ENCODE measurements at places on chromosomes 5 and 9.

DNA sequence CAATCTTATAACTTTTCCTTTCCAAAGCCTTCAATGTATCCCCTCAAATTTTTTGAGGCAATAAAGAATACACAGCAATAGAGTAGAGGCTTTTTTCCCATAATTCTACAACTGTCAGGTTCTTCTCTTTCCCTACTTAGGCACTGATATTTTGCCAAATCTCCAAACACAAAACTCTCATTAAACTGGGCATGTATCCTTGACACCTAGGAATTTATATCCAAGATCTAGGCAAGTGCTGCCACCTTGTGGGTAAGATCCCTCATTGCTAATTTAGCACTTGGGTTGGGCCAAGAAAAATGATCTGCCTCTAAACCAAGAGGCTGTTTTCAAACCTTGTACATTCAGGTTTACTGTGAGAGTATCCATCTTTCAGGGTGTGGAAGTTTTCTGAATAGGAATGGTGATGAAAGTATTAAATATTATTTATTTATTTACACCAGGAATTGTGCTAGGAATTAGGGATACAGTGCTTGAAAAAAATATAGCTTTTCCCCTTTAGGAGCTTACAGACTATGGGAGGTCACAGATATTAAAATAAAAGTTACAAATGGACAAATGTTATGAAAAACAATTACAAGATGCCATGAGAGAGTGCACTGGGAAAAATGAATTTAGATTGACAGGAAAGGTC, 17.6 kb downstream of the TSTD2 start:
- DNase-seq, result peak; percentile 72

DNA sequence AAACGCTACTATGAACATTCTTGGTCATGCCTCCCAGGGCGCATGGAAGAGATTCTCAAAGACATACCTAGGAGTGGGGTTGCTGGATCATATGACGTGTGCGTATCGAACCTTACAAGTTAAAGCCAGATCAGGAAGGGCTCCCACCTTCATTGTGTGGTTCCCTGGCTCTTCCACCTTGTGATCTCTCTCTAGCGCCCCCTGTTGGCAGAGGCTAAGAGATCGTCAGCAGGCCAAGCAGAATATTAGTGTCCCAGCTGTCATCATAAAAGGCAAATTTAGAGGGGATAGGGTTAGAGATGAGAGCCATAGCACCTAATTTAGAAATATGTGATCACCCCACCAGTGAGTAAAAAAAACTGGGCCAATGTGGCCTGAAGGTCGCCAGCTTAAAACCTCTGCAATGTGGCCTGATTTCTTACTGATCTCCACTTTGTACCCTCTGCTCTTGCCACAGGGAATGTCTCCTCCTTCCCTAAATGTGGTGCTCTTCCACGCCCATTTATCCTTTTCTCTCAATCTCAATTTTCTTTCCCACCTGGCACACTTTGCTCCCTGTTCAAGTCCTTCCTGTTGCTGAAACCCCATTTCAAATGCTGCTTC, 91.7 kb upstream of the SHB start:
- peak; percentile 77 for DNase-seq

DNA sequence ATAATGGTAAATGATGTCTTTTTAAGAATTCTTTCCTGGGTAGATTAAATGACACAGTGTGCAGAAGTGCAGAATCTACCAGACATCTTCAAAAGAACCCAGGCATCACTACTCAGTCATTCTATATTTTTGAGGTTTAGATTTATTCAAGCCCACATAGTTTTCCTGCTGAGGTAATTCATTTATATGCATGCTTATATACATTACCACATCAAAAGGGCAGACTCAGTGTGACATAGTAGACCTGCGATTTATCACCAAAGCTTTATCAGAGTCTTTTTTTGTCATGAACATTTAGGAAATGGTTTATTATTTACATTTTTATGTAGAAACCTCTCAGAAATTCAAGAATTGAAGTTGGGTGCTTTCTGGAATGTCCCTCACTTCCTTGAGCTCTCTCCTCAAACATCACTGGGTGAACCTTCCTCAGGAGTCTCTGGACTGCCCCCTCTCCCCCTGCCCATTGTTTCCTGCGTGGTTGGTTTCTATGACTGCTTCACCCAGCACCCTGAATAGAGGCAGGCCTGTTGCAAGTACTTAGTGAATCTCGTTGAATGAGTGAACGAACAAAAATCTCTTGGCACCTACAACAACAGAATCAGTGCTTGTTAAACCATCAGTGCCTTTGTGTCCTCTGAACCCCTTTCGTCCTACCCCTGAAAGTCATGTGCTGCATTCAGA, 42.5 kb downstream of the ADAMTS16 start:
- DNase-seq, result no peak

DNA sequence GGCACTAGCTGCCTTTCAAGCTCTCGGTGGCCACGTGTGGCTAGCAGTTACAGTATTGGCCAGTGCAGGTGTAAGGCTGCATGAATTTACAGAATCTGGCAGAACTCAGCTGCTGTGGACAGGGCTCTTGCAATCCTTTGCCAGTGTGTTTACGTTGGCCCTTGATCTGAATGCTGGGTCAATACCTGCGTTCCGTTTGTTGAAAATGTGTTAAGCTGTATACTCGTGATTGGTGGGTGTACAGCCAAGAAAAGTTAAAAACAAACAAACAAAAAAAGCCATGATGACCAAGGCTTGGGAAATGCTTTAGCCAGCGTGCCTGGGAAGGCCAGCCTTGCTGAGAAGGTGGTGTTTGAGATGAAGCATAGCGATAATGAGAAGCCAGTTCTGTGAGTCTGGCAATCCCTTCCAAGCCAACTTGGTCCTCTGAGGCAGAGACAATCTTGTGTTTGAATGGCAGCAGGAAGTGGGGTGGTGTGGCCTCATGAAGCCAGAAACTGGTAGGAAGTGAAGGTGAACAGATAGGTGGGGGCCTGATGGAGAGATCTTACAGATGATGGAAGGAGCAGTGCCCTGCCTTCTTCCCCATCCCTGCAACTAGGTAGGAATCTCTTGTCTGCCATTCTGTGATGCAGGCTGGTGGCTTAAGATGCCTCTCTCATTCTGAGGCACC, 820 bp upstream of the CFAP90 start:
- DNase-seq, result no peak

DNA sequence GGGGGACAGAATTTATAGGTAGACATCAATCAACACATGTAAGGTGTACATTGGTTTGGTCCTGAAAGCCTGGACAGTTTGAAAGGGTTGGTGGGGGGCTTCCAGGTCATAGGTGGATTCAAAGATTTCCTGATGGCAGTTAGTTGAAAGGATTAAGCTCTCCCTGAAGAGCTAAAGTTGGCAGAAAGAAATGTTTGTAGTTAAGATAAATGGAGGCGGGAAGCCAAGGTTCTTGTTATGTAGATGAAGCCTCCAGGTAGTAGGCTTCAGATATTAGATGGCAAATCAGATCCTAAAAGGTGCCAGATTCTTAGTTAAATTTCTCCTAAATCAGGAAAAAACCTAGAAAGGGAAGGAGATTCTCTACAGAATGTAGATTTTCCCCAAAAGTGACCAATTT, 9.0 kb upstream of the LRRTM2 start:
- DNase-seq, result no peak
